HepG2 (cell line): ENCODE measurements at places on chromosomes 2 and 18.

GRCh38 chr2:218123986-218124385 lies 1.8 kb upstream of the CXCR2 start:
- DNase-seq: no peak

DNA sequence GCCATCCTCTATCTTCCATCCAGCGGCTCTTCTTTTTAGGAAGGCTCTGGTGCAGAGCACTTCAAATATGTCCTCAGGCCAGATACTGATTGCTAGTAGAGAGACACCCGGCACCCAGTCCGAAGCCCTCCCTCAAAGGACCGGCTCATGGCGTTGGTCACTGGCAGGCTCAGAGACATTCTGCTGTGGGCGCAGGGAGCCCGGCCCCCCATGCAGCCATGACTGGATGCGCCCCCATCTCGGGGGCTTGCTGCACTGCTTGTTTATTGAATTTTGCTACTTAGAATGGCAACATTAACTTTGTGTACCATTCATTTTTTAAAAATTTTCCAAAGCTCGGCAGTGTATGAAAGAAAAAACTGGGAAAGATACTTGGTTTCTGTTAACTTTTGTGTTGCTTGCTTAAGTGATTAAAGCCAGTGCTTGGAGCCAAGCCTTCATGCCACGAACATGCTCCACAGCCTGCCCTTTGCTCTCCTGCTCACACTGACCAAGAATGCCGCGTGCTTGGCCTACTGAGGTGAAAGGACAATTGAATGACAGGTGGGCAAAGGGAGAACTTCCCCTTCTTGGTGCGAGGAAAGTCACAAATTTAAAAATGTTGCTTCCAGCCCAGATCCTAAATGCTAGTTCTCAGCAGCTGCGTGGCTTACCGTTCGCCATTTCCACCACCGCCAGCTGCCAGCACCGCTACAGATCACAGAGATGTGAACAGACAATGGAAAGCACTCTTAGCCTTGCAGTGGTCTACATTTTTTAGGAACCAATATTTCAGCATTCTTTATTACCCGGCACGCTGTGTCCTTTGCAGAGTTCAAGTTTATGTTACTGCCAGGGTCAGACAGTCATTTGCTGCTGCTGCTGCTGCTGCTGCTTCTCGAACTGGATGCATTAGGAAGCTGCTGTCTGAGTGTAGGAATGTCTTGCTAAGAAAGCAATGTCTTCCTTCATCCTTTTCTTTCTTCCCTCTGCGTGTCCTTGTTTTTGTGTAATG lies 76.7 kb downstream of the FAM210A start:
- DNase-seq: peak; percentile 14

GRCh38 chr18:42611134-42611533 lies 504.4 kb downstream of the RIT2 start:
- DNase-seq: no peak

- DNase-seq: no peak
Observed at GRCh38 chr18:34358923-34359322, 134.2 kb upstream of the NOL4 start.

GRCh38 chr18:44729631-44730101 lies 49.0 kb downstream of the SETBP1 start:
- DNase-seq: no peak

DNA sequence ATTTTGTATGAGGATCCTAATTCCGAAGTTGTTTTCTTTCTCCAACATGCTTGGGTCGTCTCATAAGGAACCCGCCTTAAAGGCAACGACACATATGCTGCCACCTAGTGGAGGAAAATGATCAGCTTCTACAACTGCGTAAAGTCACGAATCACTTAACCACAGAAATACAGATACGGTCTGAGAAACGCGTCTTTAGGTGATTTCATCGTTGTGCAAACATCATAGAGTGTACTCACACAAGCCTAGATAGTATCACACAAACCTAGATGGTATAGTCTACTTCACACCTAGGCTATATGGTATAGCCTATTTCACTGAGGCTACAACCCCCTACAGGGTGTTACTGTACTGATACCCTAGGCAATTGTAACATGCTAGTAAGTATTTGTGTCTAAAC lies 13.1 kb downstream of the GNLY start:
- DNase-seq: peak; percentile 73

- DNase-seq: no peak
Observed at GRCh38 chr2:17935242-17935885, 56.9 kb downstream of the KCNS3 start.

GRCh38 chr2:85353876-85354285 lies 447 bp downstream of the RETSAT start:
- peak; percentile 25 for DNase-seq

DNA sequence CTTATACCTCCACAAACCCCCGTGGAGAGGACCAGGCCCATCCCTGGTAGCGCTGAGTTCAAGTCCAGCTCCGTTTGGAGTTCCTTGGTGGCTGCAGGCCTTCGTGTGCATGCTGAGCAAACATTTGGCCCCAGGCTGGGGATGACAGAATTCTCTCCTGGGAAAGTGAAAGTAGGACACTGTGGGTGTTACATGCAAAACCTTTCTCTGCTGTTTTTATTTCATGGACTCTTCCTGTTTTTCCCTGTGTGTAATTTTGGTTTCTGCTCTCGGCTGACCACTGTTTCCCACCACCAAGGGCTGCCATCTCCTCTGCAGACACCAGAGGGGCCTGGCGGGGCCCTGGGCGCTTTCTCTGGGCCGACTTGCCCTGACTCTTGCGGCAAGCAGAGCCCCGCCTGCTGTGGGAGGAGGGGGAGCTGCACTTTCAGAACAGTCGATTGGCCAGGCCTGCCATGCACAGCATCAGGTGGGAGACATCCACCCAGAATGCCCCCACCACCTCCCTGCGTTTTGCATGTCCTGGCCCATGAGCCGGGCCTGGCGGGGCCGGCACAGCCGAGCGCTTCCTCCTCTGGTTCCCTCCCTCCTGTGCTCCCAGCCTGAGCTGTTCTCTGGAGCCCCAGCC lies 102.4 kb downstream of the CABLES1 start:
- no peak for DNase-seq
